ENCODE measurements at places on chromosomes 12 and 14.

- no peak for DNase-seq
Observed at GRCh38 chr12:101743724-101744472, 4.6 kb upstream of the SYCP3 start.

DNA sequence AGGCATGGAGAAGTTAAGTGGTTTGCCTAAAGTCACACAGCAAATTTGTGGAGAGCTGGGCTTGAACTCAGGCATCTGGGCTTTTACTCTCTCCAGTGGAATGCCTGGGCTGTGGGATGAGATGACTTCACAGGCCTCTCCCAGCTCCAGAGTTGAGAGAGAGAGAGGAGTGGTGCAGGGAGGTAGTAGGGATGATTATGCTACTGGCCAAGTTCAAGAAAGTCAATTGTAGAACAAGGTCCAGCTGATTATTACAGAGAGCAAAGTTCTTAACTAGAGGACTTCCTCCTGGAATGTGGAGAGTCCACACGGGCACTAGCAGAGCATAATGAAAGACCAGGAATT, 769 bp upstream of the EMP1 start:
- peak; percentile 58 for DNase-seq

- DNase-seq, result no peak
Observed at GRCh38 chr12:120998435-120998834, 17.9 kb downstream of the C12orf43 start.

DNA sequence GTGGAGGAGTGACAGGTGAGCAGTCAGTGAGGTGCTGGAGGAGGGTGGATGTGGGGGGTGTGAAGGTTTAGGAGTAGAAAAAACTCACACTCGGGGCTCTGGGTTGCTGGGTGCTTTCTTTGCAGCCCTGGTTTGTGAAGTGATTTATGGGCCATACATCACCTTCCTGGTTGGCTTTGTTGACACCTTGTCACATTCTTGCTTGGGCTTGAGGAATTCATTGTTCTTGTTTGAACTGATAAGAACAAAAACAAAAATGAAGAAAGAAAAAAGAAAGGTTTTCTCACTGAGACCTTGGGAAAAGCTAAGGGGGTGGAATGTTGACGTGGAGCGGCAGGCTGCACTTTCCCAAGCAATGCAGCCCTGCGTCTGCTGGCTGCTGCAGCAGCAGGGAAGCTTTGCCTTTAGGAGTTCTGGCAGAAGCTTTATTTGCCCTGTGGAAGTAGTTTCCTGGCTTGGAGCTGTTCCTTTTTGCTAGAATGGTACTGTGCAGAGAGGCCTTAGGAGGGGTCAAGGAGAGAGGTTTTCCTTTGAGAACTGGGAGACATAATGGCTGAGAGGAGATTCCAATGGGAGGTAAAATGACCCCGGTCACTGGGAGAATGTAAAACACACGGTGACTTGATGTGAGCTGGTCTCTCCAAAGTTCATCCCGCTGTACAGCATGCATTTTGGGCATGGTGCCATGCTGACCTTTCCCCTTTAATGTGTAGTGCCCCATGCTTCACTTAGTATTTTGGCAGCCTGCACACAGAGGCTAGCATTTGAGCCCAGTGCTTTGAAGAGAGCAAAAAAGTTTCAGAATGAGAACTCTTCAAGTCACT, 52.8 kb downstream of the HMGA2 start:
- peak; percentile 84 for DNase-seq

DNA sequence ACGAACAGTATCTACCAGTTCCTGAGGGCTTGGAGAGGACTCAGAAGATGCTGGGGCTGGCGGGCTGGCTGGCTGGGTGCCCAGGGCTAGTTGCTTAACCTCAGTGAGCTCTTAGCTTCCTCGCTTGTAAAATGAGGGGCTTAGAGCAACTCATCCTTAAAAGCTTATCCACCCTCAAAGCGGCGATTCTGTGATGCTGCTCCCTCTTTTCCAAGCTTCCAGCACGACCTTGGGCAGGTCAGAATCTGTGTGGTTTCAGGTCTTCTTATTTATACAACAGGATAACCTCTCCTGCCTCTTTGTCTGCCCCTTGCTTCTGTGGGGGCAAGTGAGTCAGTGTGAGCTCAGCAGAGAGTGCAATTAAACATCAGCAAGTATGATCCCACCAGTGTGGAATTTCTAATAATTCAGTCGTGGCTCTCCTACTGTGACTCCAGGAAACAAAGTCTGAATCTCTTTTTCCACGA, 281.8 kb downstream of the KSR2 start:
- peak; percentile 2 for DNase-seq

DNA sequence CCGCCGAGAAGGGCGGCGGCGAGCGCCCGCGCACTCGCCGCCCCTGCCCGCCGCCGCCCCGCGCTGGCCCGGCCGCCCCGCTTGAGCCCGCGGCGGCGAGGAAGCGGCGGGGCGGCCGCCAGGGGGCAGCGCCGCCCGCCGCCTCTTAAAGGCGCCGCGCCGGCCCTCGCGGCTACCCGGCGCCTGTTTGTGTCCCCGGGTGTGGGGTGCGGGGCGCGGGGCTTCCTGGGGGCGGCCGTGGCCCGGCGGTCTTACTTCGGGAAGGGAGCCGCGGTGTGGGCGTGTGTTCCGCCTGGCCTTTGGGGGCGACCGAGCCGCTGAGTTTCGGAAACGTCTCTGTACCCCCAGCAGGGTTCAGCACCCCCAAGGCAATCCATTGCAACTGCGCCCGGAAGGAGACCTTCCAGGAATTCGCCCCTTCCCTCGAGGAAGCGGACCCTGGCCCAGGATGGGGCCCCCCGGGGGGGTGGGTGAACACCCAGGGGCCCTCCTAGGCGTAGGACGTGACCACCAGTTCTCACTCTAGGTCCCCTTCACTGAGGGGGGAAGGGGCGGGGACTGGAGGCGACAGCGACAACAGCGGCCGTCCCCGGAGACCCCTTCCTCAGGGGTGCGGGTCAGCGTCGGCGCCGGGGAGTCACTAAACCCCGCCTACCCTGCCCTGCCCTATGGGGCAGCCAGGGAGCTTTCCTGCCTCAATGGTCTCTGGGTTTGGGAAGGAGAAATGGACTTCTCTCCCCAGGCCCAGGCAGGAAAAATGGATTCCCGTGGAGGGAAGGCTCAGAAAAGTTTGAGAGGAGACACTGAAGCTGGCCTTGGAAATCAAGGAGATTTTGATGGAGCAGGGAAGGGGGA, at the start of gene ITPK1:
ITPK1 (minus strand) TSS at position 105 of the 855 bp plus-strand sequence. CDS start 762 bp downstream, outside the sequence.
- DNase-seq, result peak; percentile 48
